ENCODE measurements at places on chromosomes 12 and 14.

- DNase-seq, result no peak
These were observed 35.8 kb downstream of the SLC6A12 start for GRCh38 chr12:177980-178828.

- DNase-seq, result no peak
These were observed 41.0 kb upstream of the CCDC88C start for GRCh38 chr14:91458612-91459011.

DNA sequence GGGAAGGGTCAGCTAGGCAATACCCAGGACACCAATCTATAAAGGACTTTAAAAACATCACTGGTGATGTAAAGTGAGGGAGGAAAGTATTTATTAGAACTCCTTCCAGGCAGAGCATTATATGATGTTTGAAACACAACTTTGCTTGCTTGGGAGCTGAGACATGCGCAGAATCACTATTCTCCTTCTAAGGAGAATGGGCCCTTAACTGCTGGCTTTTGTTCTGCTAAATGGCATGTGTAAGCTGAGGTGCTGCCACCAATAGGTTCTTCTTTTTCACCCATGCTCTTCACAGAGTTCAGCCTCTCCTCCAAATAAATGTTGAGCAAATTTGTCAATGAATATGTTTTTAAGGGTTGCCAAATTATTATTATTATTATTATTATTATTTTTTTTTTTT, 3.9 kb downstream of the STAC3 start:
- no peak for DNase-seq

DNA sequence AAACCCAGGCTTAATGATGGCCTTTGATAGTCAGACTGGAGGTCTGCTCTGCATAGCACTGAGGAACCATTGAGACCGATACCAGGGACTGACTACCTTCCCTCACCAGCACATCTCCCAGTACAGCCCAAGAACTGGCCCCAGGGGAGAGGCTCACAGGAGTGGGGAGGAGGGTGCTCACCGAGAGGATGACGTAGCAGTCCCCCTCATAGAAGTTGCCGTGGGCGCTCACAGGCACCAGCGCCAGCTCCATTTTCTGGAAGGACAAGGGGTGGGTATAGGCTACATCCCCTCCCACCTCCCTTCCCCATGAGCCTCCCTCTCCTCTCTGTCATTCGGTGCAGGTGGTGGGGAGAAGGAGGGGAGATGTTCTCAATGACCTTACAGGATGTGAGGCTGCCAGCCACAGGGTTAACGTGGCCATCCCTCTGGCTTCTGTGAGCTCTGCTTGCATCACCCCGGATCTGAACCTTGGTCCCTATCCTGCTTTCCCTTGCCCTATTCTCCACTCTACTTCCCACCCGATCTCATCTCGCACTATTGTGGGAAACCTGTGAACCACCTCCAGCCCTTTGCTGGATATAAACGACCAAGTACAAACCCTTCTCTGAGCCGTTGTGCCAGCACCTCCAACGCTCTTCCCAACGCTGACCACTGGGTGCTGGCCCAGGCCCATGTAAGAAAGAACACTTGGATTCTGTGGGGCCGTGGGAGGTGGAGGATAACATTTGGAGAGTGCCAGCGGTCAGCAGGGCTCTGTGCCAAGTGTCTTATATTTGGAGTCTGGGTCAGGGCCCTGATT, 4.4 kb downstream of the AVIL start:
- DNase-seq, result no peak

DNA sequence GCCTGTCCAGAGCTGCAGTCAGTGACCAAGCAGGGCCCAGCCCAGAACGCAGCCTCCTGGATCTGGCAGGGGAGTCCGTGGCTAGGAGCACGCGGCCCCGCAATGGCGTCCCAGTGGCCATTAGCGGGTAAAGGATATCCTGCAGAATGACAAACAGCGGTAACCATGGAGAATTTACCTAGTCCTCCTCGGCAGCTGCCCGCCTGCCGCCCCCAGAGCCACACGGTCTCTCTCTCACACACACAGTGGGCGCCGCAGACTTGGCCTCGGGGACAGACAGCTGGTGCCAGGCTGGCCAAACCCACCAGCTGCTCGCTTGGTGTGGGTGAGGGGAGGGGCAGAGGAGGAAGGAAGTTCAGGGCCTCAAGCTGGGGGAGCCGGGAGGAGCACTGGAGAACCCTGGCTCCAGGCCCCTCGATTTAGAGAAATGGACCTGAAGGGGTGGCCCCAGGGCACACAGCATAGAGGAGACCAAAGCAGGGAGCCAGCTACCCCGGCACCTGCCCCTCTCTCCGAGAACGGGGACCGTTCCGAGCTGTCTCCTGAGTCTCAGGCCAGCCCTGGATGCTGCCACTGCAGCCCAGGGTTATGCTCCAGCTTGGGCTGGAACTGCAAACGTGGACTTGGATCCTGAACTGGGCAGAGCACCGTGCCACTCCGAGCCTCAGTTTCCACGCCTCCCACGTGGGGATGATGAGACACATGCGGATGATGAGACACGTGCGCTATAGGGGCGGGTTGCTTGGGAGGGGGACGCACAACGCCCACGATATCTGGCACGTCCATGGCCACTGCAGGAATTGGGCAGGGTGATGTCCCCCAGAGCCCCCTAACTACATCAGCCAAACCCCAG, 3.4 kb downstream of the CDK2AP1 start:
- no peak for DNase-seq

- no peak for DNase-seq
These were observed 10.2 kb downstream of the TIGAR start for GRCh38 chr12:4331221-4331620.

- DNase-seq, result no peak
These were observed 289.5 kb upstream of the FAR2 start for GRCh38 chr12:28859551-28859950.

DNA sequence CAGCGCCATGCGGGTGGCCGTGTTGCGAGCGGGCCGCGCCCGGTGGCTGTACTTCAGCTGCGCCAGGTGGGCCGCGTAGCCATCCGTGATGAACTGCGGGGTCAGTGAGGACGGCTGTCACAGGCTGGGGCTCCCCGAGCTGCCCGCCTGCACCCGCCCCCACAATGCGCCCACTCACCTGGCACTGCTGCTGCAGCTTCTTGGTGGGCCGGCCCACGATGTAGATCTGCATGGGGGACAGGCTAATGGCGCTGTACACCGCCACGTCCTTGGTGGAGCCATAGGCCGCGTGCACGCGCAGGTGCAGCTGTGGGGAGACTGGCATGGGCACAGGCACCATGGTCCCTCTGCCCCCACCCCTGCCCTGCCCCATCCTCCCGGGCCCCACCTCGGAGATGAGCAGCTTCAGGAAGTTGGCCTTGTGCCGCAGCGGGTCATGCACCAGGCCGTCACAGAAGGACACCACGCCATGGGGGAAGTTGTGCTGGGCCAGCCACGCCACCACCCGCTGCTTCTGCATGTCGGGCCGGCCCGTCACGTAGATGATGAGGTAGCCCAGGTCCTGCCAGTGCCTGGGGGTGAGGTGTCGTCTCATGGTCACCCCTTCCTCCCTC, 5.9 kb downstream of the ARL6IP4 start:
- no peak for DNase-seq

- no peak for DNase-seq
These were observed 308.0 kb upstream of the LMO3 start for GRCh38 chr12:16913832-16914490.

GRCh38 chr12:14322403-14322802, 43.1 kb upstream of the ATF7IP start:
- DNase-seq, result no peak

DNA sequence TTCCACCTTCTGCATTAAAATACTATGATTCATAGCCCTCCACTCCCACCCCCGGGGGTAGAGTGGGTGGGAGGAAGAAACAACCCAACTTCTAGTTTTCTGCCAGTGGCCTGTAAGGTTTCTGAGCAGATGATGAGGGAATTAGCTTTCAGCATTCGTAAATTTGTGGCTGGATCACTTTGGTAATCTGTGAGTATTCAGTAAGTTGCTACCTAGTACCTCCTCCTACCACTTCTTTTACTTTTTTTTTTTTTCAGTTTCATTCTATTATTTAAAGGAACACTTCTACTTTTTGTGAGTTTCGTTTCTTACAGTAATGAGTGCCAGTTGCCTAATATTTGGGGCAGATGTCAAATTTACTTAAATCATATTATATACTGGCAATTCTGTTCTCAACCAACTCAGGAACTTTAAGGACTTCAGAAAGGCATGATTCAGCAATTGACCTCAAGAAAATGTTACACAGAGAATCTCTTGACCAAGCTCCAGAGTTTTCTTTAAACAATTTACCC, 42.4 kb upstream of the EMP1 start:
- DNase-seq, result no peak

- DNase-seq, result no peak
These were observed 164.1 kb downstream of the ATP23 start for GRCh38 chr12:58105225-58106119.

GRCh38 chr14:73500360-73500759, 9.6 kb downstream of the RIOX1 start:
- no peak for DNase-seq

GRCh38 chr12:15962760-15963159, 51.6 kb downstream of the DERA start:
- DNase-seq, result no peak

DNA sequence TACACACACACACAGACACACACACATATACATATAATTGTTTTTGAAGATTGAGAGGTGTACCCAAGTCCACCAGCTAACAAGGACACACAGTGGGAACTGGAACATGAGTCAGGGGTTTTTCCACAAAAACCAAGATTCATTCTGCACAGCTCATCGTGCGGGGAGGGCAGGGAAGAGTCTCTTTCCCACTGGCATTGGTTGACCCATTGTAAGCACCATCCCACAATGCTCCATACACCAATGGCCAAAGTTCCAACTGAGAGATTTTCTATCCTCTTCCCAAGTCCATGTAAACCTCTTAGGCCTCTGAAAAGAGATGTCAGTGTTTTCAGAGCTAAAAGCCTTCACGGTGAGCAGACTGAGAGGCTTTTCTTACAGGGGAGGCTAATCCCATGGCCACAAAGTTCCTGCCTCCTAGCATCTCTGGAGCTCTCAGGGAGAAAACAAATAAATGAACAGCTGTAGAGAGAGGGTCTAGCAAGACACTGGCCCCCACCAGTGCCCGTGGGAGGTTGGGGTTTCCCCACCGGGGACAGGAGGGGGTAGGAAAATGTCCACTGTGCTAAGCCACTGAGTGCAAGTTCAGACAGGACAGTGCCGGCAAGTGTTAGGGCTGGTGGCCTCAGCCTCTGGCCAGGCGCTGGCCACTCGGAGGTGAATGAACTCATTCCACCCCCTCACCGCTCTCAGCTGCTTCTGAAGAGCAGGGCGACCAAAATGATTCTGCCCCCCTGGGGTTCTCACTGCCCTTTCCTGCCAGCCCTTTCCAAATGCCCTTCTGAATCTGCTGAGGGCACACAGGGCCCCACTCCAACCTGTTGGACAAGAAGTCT, 21.5 kb upstream of the TC2N start:
- no peak for DNase-seq

- DNase-seq, result no peak
These were observed 7.9 kb downstream of the ATF7 start for GRCh38 chr12:53618275-53618674.

DNA sequence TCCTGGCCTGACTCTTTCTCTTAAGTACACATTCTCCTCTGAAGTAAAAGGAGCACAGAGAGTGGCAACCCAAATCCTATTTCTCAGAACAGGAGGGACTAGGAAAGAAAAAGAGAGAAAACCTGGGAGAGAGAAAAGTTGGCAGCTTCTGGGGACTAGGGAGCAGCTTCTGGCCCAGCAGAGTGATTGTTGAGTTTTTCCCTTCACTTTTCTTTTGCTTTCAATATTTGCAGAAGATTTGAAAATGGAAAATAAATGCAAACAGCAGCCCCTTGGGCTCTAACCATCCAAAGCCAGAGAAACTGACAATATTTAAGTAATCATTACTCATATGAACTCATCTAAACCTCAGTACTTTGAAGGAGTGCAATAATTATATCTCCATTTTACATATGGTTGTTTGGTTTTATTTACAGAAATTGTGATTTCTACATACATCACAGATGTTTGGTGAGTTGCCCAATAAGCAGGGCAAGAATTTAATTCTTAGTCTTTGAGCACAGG, 28.8 kb upstream of the IGF1 start:
- no peak for DNase-seq

- DNase-seq, result no peak
These were observed 17.4 kb downstream of the FOXN3 start for GRCh38 chr14:89399594-89400068.

- DNase-seq, result no peak
These were observed 37.4 kb downstream of the ANKRD9 start for GRCh38 chr14:102471921-102472790.

- DNase-seq, result no peak
These were observed 29.8 kb downstream of the ZFYVE21 start for GRCh38 chr14:103745424-103745823.

DNA sequence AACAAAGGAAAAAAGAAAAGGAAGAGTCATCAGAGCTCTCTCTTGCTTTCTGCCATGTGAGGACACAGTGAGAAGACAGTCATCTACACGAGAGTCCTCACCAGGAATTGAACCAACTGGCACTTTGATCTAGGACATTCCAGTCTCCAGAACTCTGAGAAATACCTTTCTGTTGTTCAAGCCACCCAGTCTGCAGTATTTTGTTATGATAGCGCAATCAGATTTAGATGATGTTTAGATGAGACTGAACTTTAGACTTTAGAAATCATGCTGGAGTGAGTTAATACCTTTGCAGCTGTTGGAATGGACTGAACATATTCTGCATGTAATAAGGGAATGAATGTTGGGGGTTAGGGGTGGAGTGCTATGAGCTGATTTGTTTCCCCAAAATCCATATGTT, 28.1 kb upstream of the RAB21 start:
- DNase-seq, result no peak

- no peak for DNase-seq
These were observed 46.1 kb downstream of the BEGAIN start for GRCh38 chr14:100540926-100541620.

GRCh38 chr14:67514650-67515385, 18.3 kb upstream of the PLEKHH1 start:
- DNase-seq, result peak; percentile 7

DNA sequence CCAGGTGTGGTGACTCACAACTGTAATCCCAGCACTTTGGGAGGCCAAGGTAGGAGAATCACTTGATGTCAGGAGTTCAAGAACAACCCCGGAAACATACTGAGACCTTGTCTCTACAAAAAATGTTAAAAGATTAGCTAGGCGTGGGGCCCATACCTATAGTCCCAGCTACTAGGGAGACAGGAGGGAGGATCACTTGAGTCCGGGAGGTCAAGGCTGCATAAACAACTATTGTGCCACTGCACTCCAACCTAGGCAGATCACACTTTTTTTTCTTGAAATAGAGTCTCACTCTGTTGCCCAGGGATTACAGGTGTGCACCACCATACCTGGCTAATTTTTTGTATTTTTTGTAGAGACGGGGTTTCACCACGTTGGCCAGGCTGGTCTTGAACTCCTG, 6.1 kb downstream of the RND1 start:
- no peak for DNase-seq

- DNase-seq, result no peak
These were observed 620 bp downstream of the PGAM5 start for GRCh38 chr12:132711080-132711843.

DNA sequence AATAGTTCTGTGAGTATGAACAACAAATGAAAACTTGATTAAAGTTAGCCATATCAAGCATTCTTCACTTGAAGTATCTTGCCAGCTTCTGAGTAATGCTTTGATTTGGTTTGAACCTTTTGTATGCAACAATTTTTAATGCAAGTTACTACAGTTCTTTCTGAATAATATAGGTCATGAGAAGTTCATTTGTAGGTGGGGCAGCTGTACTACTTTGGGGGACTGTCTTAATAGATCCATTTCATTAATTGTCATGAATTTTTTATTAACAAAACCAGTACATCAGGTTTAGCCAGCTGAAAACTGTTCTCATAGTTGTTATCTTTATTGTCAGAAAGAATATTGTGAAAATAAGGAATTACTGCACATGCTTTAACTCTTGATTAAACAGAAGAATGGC, 142.7 kb downstream of the FOXA1 start:
- DNase-seq, result no peak
